ENCODE measurements at places on chromosomes 2 and 18. TPM values are rescaled to one million over a fixed set of nuclear protein-coding genes. Genes with fewer than 3 reads are reported as not detected.

Gene FOXI3
- total RNA-seq = not detected

DNA sequence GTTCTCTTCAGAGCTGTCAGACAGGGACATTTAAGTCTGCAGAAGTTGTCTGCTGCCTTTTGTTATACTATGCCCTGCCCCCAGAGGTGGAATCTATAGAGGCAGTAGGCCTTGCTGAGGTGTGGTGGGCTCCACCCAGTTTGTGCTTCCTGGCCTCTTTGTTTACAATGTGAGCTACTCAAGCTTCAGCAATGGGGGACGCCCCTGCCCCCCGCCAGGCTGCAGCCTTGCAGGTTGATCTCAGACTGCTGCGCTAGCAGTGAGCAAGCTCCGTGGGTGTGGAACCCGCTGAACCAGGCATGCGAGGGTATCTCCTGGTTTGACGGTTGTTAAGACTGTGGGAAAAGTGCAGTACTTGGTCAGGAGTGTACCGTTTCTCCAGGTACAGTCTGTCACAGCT, 24.0 kb upstream of the PAIP2B start:
- no peak for DNase-seq
- H3K27ac ChIP-seq = no peak overlapping the region
- H3K27me3 ChIP-seq = peaks cover 27% of the 10 kb centered on the region
- H3K36me3 ChIP-seq = peaks cover 1% of the 10 kb centered on the region

- H3K27me3 ChIP-seq = no peaks in the 10 kb centered on the region
- DNase-seq = peak; percentile 39
- H3K27ac ChIP-seq = no peak overlapping the region
- H3K4me1 ChIP-seq = peaks cover 11% of the 10 kb centered on the region
- H3K36me3 ChIP-seq = peaks cover 10% of the 10 kb centered on the region
- no peak overlapping the region for H3K4me3 ChIP-seq
Observed at GRCh38 chr2:231717281-231718171, 9.2 kb downstream of the PTMA start.

Gene KCNIP3
- total RNA-seq = not detected

Gene ST6GAL2
- total RNA-seq = not detected
